ENCODE measurements at places on chromosomes 6 and 20.
A peak's percentile ranks its signal among the peaks of the same experiment; 100 is the strongest.

DNA sequence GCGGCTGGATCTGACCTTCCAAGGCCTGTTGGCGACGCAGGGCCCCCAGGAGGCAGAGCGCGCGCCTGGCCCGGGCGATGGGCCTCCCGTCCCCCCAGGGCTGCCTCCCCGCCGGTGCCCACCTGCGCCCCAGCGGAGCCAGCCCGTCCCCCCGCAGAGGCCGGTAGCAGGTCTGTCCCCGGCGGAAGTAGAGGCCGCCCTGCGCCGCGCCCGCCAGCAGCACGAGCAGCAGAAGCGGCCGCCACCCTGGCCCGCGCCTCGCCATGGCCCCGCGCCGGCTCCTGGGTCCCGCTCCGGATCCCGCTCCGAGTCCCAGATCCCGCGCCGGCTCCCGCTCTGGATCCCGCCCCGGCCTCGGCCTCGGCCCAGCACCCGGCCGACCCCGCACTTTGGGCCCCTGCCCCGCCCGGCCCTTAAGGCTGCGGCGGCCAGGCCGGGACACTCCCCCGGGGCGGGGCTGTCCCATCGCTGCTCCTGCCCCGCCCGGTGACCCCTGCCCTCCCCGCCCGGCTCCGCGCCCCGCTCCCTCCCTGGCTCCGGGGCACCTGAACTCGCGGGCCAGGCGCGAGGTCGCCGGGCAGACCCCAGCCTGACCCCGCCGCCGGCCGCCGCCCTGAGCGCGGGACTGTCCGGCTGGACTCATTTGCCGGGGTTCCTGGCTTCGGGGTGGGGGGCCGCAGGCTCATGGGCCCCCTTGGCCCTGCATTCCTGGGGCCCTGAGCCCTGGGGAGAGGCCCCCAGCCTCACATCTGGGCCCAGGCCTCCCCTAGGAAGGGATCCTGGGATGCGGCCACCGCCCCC is at the start of gene CTSZ:
Gene CTSZ (minus strand): TSS at position 391 of the 801 bp plus-strand sequence. CDS start 126 bp downstream, at position 265.
- no peak for DNase-seq

- DNase-seq = no peak
These were observed 151.1 kb downstream of the TTLL2 start for GRCh38 chr6:167475947-167476346.

DNA sequence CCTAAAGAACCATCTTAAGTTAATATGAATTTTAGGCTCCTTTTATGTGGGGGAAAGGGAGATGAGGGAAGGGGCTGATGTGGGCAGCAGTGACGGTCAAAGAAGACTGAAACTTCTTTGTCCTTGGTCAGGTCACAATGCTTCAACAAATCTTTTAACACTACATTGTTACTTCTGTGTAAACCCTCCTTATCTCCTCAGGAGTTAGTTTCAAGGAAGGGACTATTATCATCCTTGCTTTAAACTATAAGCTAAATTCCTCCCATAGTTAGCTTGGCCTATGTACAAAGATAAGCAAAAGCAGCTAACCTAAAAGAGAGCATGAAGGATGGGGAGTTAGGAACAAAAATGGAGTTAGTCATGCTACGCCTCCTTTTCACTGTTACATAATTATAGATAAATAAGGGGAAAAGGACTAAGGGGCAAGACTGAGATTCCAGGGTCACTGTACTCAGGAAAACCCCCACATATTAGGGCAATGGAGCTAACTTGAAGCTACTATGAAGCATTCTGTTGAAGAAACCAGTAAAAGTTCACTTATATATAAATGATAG is 172.7 kb upstream of the RUNX2 start:
- no peak for DNase-seq

DNA sequence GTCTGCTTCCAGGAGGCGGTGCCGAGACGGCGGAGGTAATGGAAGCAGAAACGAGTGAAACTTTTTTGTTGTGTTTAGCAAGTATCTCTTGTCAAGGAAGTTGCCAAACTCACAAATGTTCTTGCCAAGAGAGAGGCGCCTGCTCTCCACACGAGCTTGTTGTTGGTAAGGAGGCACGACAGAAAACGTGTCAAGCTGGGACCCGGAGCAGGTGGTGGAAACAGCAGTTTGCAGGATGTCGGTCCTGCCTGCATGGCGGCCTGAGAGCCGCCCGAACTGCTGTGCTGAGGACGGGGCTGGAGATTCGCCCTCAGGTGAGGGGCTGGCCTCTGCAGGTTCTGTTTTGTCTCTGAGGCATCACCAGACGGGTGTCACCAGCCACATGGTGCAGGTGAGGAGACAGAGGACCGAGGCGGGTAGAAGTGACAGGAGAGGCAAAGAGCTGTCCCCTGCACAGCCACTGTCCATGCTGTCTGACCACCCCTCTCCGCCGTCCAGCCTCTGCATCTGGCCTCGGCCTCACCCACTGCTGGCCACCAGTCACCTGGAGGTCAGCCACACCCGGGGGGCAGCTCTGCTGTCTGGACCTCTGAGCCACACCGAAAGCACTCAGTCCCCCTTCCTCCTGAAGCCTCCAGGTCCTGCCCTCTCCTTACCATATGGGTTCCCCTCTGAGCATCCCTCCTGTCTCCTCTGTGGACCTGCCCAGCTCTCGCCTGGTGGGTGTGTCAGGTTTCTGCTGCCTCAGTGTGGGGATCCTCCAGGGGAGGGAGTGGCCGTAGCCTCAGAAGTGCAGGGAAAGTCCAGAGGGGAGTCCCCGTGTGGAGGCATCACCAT is 261.5 kb downstream of the TAF4 start:
- peak; percentile 9 for DNase-seq

- DNase-seq = peak; percentile 45
These were observed 253.0 kb upstream of the SOX4 start for GRCh38 chr6:21340573-21340972.

DNA sequence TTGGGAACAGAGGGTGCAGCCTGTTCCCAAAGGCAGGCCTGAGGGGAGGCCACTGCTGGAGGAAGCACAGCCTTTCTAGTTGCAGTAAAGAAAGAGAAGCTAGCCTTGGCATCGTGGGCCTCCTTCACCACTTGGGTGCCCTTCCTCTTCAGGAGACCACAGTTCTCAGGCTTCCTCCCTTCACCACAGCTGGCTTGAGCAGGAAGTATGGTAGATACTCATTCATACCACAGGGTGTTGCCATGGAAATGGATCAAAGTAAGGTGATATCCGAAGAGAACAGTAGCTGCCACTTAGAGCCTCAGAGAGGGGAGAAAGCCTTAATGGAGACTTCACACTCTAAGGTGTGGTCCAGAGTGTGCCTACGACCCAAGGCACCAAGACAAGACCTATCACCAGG is 120.4 kb upstream of the RIPOR2 start:
- DNase-seq = no peak

GRCh38 chr20:9422321-9423057 is 91.9 kb upstream of the LAMP5 start:
- DNase-seq = no peak

- DNase-seq = no peak
These were observed 23.3 kb upstream of the CDKN1A start for GRCh38 chr6:36655085-36655724.

DNA sequence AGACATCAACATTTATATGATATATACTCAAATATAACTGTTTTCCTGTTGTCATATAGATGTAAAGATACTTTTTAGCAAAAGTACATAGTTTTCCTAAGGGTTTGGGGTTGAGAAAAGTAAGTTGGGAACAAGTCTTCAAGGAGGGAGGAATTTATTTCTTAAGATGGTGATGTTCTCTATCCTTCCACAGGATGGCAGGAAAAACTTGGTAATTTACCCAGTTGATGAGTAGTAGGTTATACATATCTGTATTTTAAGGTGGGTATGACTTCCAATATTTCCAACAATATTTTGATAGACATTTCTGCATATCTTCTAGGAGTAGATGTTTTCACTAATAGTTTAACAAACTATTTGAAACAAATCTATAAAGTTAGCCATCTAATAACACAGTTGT is 254.4 kb downstream of the RIMS1 start:
- peak; percentile 6 for DNase-seq

DNA sequence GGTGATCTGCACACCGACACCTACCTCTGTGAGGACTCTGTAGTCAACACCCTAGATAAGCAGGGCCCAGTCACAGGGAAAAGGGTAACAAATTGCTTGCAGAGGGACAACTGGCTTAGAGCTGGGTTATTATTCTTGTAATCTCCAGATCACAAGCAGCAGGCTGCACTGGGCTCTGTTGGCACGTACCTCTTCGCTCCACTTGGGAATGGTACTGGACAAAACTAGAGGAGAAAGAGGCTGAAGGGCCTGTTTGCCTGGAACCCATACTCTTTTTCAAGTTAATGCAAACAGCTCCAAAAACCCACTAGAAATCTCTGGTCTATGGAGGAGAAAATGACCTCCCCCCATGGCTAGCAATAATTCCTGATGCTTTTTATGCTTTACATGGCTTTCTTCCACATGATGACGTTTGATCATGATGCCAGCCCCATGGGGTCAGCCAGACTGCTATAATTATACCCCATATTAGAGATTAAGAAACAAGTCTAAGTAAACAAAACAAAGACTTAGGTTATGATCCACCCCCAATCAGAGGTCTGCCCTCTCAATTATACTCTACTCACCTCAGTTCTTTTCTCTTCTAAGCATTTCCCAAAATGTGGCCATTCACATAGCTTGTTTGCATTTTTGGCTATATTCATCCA is 190.0 kb downstream of the UNC5CL start:
- DNase-seq = no peak

DNA sequence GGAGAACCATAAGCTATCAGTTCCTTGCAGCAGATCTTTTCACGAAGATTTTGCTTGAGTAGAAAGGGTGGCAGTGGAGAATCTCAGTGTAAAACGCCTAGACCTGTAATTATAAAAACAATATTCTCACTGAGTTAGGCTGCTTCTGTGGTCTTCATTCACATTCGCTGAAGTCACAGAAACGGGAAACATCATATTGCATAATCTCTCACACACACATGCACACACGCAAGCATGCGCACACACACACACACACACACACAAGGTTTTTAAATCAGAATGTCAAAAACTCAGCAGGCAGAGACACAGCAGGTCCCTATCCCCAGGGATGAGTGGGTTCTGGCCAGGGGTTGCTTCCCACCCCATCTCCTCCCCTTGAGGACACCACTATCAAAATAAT is 175.5 kb downstream of the ATXN1 start:
- DNase-seq = peak; percentile 17

DNA sequence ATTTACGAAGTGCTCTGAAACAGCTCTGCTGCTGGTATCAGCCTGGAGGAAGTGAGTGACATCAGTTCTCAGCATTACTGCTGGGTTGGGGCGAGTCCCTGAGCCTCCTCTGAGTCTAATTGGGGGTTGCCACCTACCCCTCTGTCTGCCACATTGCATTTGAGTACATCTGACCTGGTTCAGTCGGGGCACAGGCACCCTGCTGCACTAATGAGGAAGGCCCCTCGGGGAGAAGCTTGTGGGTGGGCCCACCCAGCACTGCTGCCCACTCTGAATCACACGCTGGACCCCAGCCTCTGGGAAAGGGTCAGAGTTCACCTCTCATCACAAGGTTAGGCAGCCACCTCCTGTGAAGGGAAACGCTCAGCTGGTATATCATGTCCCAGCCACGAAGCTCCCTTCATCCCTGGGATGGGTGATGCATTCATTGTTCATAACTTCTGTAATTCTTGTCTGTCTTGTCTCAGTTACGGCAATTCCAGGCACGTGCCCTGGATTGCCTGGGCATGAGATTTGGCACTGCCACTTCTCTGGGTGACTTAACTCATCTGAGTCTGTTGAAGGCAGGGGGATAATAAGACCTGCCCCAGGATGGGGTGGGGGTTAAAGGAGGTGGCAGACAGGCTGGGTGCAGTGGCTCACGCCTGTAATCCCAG is 13.3 kb downstream of the DNMT3B start:
- DNase-seq = no peak

GRCh38 chr6:41056768-41057490 is 3.9 kb downstream of the APOBEC2 start:
- DNase-seq = no peak

- peak; percentile 29 for DNase-seq
These were observed 14.3 kb upstream of the ZBTB9 start for GRCh38 chr6:33439956-33440648.

DNA sequence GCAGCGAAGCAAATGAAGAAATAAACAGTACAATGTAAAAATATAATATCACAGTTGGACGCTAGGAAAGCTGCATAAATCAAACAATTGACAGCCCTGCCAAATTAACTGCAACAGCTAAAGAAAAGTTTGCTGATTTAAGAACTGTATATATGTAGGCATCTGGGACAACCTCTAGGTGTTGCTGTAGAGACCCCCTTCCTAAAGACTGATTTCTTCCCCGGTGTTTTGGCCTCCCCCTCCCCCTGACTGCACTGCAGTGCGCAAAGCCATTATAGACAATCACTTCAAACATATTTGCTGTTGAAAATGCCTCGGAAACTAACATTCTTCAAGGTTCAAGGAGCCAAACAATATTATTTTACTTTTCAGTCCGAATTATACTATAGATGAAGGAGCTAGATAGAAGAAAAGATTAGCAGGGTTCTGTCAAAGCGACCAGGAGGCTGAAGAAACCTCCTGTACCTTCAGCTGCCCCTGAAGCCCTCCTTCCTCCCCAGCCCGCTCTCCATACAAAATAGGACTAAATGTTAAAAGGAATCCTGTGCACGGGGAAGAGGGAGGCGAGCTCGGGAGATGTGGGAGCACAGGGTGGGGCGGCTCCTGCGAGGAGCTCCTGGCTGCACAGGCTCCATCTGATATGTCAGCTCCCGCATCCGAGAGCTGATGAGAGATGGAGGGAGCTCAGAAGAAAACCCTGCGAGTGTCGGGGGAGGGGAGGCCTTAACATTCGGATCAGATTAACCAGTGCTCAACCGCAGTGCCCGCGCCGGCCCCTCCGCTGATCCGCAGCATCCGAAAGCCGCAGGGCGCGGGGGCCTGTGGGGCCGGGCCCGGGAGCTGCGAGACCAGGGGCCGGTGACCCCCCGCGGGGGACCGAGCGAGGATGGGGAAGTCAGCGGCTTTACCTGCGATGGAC is 822 bp downstream of the ELOVL4 start:
- DNase-seq = peak; percentile 40

DNA sequence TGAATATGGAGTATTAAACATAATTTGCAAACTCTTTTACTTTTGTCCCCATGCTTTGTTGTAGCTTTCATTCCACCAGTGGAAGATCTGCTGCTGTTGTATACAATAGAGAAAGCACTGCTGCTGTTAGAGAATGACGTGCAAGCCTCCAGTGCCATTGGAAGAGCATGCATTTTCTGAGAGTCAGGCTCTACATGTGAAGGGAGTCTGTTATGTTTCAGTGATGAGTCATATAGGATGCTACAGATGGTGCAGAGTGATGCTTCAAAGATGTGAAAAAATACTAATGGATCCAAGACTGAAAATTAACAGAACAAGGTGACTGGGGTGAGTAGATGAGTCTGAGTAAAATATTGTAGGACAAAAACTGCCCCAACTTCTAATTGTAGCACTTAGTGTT is 22.4 kb upstream of the BACH2 start:
- peak; percentile 39 for DNase-seq

DNA sequence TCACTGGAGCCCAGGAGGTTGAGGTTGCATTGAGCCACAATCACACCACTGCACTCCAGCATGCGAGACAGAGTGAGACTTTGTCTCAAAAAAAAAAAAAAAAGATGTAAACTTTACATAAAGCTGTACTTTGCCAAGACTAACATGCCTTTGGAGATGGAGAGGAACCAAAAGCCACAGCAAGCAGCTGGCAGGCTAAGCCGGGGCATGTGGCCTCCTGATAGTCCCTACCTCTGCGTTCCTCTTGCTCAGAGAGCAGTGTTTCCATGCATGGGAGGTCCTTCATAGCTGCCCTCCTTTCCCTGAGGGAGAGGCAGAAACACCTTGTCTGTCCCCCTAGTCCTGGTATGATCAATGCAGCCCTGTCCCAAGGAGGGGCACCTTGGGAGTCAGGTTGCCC is 35.2 kb downstream of the SPATA2 start:
- DNase-seq = peak; percentile 65
